Mesenteric fat pad (tissue), 1 donor: ENCODE measurements at places on chromosomes 6 and 20. TPM values are rescaled to one million over a fixed set of nuclear protein-coding genes. Genes with fewer than 3 reads are reported as not detected.

DNA sequence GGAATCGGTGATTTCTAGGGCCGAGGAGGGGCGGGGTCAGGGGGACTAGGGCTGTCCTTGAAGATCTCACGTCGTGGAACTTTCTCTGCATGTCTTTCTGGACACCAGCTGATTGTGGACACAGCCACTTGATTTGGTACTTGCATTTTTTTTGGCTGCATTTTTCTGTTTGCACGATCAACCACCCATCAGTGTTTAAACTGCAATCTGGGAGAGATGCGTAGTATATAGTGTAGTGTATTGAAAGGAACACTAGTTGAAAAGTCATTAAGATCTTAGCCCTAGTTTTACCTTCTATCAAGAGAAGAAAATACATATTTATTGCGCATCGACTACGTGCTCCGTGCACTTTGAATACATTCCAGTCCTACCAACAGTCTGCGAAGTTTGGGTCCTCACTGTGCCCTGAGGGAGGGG is 657 bp downstream of the NT5DC1 start:
- no peak for DNase-seq

- no peak for DNase-seq
Observed at GRCh38 chr6:167574431-167575151, 249.7 kb downstream of the TTLL2 start.

DNA sequence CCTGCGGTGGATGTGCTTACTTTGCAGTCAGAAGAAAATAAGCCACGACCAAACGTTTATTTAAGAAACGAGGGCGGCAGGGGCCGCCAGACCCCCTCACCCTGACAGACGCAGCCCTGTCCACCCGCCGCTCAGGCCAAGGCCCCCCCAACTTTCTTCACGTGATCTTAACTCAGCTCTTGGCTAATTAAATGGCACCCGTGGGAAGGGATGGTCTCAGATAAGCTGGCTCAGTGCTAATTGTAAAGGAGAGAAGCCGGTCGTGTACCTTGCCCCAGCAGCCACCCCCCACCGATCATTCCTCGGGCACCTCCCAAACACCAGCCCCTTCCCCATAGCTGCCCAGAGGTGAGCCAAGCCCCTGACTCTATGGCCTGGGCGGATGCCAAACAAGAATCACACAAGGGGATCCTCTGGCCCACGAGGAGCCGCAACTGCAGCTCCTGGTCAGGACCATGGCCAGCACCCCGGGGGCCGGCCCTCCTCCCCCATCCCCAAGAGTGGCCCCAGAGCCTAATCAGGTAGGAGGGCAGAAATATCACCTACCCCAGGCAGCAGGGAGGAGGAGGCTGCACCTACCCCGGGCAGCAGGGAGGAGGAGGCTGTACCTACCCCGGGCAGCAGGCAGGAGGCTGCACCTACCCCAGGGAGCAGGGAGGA is 11.2 kb downstream of the KCNQ2 start:
- DNase-seq, result no peak

GRCh38 chr6:22240025-22240424 is 56.8 kb downstream of the PRL start:
- no peak for DNase-seq

DNA sequence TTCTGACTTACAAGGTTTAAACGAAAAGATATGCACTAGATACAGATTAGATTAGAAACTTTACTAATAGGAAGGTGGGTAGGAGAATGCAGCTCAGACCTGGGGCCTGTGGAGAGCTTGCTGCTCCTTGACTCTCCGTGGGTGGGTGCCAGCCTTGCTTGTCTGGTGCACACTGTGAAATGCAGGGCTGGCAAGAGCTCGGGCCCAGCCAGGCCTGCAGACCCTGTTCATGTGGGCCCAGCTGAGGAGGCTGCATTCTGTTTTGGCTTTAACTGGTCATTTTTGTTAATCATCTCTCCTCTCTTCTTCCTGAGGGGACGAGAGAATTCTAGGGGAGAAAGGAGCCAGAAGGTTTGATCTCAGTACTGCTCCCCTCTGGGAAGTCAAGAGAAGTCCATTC is 325.4 kb downstream of the QKI start:
- DNase-seq, result no peak

- DNase-seq, result no peak
Observed at GRCh38 chr6:125811259-125811658, 20.5 kb downstream of the NCOA7 start.

DNA sequence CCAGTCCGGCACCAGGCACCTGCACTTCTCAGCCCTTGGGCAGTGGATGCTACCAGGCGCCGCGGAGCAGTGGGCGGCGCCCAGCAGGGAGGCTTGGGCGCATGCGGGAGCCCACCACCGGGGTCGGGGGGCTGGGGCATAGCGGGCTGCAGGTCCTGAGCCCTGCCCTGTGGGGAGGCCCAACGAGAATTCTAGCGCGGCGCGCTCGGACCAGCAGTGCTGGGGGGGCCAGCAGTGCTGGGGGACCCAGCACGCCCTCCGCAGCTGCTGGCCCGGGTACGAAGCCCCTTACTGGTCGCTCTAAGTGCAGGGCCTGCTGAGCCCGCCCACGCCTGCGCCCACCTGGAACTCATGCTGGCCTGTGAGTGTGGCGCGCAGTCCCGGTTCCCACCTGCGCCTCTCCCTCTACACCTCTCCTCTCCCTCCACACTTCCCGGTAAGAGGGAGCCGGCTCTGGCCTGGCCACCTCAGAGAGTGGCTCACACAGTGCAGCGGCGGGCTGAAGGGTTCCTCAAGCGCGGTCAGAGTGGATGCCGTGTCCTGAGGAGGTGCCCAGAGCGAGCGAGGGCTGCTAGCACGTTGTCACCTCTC is 28.5 kb upstream of the SERPINB1 start:
- DNase-seq, result no peak

GRCh38 chr20:63457737-63458136 is 14.7 kb downstream of the KCNQ2 start:
- no peak for DNase-seq

DNA sequence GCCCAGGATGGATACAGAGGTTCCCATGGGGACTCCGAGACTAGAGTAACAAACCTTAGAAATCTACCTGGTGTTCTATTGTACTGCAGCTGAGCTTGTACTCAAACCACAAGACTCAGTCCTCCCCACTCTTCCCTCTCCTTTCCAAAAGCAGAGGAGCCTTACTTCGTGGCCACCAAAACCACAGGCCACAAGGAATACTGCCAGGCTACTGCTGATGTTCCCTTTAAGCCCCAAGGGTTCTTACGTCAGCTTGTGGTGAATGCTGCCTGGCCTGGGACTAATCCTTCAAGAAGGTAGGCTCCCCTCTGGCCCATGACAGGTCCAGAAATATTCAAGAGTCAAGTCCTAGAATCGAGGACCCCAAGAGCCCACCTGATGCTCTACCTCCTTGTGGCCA is 10.5 kb upstream of the DEFB128 start:
- DNase-seq, result no peak

DNA sequence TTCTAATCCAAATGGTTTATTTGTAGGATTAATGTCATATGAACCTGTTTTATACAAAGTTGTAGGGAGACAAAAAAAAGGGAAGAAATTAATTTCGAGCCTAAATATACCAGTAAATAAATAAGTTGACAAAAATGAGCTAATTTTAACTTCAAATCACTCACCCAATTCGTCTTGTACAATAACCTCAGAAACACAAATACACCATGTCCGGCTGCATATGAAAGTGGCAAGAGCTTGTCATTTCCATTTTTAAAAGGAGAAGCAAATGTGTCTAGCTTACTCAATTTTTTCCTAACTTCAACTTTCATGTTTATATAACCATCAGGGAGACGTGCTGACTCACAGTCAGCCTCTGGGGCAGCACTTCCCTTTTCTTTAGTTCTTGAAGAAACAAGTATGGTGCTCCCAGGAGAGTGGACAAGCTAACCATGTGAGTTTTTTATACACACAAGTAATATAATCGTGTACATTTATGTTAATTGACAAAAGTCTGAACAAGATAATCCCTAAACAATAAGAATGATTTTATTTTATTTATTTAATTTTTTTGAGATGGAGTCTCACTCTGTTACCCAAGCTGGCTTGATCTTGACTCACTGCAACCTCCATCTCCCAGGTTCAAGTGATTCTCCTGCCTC is 55.5 kb upstream of the SGK1 start:
- DNase-seq, result no peak

DNA sequence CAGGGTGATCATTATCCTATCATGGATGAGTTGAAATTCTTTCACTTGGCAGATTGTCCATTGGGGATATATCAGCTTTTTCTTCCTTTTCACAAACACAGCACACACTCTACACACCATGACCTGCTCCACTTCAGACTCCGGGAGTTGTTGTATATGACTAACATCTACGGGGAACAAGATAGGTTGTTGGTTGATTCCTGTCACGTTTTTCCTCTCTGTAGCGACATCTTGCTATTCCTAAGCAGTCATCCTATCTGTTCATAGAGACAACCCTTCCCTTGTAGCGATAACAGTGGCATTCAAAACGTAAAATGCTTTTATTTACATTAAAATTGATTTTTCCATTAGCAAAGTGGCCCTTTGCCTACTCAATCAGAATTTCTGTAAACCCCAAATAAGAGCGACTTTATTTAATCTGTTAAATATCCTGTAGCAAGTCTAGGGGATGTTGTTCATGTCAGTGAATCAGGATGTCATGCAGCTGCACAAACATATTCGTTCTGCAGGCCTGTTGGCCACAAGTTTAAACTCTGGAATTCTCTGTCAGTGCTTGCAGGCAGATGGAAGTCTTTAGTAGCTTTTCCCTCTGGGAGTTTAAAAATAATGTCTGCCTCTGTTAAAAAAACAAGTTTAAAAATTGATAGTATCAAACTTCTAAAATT is 23.1 kb downstream of the PHACTR2 start:
- DNase-seq, result no peak

GRCh38 chr6:130111031-130111430 is 92.7 kb downstream of the L3MBTL3 start:
- DNase-seq, result no peak

Gene LZTS3
- 6.2 TPM for total RNA-seq

Gene SGK1
- total RNA-seq, result 265 TPM

Gene TGM2
- total RNA-seq, result 131 TPM

Gene TFAP2D
- total RNA-seq, result not detected
